Dermis blood vessel endothelial cell (primary cell): ENCODE measurements at places on chromosomes 4 and X.
A peak's percentile ranks its signal among the peaks of the same experiment; 100 is the strongest.

DNA sequence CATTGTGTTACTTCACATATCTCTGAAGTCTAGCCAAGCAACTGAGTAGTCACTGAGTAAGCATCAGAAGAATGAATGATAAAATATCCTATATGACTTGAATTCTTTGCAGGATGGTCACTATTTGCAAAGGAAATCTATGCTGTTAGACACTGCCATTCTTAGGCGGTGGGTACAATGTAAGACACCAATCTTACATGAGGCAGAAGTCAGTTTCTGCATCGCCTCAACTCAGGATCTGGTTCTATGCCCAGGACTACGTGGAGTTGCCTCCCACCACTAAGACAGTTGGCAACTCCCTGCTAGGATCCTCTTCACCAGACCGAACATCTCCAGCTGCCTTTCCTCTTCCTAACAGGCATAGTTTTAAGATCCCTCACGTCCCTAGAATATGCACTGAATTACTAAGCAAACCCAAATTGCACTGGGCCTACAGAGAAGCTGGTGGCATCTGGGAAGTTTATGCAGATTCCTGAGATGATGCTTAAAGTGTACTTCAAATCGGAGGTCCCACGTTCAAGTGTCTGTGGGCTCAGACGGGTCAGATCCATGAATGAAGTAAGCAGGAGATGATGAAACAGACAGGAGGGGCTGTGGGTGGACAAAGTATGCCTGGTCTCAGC, 45.6 kb downstream of the SEL1L3 start:
- no peak for DNase-seq

- peak; percentile 54 for DNase-seq
These were observed 104.3 kb upstream of the CITED1 start for GRCh38 chrX:72409993-72410392.

GRCh38 chr4:82818664-82819662, 20.4 kb upstream of the SCD5 start:
- DNase-seq, result peak; percentile 26

DNA sequence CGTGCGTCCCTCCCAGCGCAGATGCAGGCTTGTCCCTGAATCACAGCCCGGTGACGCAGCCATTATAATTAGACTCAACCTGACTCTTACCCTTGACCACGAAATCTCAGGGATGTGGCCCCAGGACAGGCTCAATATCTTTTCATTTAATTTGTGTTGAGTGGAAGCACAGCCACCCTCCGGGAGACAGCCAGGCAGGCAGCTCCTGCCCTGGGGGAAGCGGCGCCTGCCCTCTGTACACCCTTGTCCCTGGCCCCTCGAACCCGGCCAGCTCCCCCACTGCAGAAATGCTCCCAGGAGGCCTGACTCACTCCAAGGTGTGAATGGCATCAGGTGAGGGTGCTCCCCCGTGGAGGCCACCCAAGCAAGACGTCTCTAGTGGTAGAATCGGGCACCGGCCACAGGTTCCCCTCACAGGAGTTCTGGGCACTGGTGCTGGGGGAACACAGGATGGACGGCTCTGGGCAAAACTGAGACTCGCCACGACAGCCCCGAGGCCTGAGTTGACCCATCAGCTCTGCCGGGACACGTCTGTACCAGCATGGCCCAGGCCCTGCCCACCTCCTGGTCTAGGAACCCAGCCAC, 2.7 kb downstream of the CPLX1 start:
- no peak for DNase-seq

- peak; percentile 42 for DNase-seq
These were observed 450 bp downstream of the ACSL1 start for GRCh38 chr4:184825141-184825895.
